LoVo (cell line): ENCODE measurements at places on chromosomes 7 and 10.

DNA sequence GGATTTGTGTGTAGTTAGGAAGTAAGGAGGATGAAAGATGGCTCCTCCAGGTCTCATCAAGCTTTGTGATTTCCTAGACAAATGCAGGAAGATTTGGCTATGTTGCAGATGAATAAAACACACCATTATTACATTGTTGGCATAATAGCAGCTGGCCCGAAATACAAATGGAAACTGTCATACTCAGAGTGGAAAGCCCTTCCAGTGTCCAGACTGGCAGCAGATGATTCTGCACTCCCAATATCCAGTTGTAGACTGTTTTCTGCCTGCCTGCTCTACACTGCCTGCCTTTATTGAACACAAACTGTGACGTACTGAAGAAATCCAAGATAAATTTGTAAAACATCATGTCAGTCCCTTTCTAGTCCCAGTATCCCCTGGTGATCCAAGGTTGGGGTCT, 99.7 kb upstream of the FZD1 start:
- DNase-seq: no peak

- DNase-seq: no peak
These were observed 167.5 kb upstream of the CELF2 start for GRCh38 chr10:10850214-10850613.

GRCh38 chr7:128422842-128423241, 13.1 kb upstream of the IMPDH1 start:
- no peak for DNase-seq

DNA sequence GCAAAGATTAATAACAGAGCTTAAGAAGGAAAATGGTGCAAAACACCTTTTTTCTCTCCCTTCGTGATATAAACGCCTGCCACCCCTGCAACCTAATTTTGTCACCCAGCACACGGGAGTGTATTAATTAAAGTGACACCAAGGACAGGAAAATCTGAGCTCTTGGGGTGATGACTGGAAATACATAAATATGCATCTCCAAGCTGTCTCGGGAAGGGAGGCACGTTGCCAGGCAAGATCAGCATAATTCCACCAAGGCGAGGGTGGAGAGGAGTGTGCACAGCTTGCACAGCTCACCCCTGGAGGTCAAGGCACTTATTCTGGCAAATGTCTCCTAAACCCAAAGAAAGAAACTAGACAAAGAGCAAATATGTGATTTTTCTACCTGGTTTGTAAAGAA, 700.9 kb downstream of the GRID1 start:
- no peak for DNase-seq

DNA sequence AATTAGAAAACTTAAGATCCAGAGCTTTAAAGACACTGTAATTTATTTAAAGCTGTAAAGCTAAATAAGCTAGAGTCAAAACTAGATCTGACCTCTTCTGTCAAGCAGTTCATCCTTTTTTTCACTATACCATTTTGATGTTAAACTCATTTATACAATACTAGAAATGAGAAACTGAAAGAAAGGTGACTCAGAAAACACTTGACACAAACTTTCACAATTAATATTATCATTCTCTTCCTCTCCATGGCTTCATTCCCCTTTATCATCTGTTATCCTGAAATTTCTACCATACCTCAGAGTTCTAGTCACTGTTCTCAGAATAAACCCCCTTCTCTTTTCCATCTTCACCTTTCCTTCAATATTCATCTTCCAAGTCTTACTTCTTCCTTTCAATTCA, 1.3 kb downstream of the FIGNL1 start:
- no peak for DNase-seq
